ENCODE measurements at places on chromosomes 6 and 20. TPM values are rescaled to one million over a fixed set of nuclear protein-coding genes. Genes with fewer than 3 reads are reported as not detected.

SRMS gene
- total RNA-seq, result not detected

DEFB126 gene
- total RNA-seq, result not detected

HCRTR2 gene
- total RNA-seq, result not detected

SRC gene
- total RNA-seq, result 10.5 TPM

KIAA1755 gene
- not detected for total RNA-seq

COL12A1 gene
- 9.7 TPM for total RNA-seq

SLC17A9 gene
- not detected for total RNA-seq

SUMO4 gene
- total RNA-seq, result 0.27 TPM

GRCh38 chr6:32908897-32909296 lies 31.9 kb downstream of the HLA-DMB start:
- no peak for DNase-seq

GRCh38 chr6:7148100-7148822 lies 40.5 kb downstream of the RREB1 start:
- DNase-seq, result peak; percentile 82

DNA sequence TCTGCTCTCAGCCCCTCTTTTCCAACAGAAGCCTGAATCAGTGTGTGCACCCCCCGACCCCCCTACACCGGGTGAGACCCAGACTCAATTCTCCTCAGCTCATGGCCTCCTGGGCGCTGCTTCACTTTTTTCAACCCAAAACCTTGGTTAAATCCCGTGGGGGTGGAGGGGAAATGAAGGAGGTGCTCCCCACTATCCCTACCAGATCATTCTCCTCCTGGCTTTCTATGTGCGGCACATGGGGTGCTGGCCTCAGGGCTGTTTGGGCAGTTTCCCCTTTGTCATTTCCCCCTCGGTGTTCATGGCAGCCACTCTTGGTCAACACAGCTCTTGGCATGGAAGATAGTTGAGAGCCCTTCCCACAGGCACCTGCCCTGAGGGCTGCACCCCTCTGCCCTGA lies 4.6 kb downstream of the CST4 start:
- DNase-seq, result no peak

DNA sequence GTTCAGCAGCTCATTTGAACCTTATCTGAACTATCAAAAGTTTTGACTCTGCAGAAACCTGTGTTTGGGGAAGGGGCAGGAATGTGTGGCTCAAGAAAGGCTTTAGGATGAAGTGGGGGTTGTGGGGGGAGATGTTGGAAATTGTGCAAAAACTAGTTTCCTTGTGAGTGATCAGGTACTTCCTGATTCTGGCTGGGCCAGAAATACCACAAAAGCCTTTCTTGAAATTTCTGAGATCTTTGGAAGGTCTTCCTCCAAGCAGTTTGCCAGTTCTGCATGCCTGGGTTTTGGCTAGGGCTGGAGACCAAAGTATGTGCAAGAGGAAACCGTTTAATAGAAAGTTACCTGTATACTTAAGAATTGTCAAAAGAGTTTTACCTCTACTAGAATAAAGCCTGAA lies 116.6 kb downstream of the BMP2 start:
- DNase-seq, result no peak

GRCh38 chr6:7933794-7934193 lies 23.2 kb upstream of the TXNDC5 start:
- no peak for DNase-seq

- no peak for DNase-seq
Observed at GRCh38 chr6:87982134-87982533, 65.5 kb upstream of the SPACA1 start.

GRCh38 chr20:49976542-49976941 lies 6.2 kb upstream of the SNAI1 start:
- peak; percentile 74 for DNase-seq

DNA sequence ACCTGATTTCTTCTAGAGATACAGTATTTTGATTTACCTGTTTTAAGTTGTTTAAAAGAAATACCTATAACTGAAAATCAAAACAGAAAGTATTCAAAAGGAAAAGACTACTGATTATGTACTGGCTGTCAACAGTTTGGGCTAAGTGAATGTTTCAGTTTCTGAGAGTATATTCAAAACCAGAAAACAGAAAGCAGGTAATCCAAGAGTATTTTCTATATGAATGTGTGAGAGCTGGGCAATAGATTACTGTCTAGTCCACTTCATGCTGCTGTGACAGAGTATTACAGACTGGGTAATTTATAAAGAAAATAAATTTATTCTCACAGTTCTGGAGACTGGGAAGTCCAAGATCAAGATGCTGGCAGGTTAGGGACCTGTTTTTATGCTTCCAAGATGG lies 261.0 kb downstream of the ARHGAP18 start:
- DNase-seq, result no peak

DNA sequence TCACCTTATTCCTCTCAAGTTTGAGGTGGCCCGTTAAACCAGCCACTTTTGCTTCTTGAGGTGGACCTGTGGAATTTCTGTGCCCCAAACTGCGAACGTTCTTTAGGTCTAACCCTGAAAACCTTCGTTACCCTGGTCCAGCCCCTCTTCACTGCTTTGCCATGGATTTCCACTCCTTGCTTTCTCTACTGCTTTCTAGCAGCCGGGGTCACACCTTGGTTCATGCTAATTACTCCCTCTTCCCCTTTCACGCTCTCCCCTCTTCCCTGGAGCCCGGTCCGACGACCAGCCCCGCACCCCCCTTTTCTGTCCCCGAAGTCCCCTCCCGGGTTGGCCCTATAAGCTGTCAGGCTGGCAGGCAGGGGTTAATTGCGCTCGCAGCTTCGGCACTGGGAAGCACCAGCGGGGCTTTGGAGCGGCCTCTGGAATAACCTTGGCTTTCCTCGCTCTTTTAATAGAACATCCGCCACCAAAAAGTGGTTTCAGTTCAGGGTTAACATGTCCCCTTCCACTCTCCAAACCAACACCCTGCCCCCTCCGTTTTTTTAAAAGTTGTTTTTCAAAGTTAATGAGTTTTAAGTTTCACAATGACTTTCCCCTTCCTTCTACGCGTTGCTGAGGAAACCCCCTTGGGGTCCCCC lies 1.4 kb upstream of the HIVEP1 start:
- peak; percentile 62 for DNase-seq

DNA sequence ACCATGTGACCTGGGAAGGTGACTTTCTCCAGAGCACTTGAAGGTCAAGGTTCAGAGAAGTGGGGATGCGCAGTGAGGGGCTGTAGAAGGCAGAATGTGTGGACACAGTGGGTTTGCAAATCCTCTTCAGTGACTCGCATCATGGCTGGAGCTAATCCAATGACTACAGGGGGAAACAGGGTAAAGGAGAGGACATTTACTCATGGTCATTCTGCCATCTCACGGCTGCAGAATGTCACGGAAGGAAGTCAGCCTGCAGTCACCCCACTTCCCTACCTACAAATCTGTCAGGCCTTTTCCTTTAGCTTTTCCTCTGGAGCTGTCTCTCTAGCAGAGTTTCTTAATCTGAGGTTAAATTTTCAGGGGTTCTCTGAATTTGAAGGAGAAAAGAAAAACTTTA lies 337.6 kb downstream of the CDC5L start:
- no peak for DNase-seq

GRCh38 chr20:61803915-61804751 lies 261.5 kb downstream of the TAF4 start:
- no peak for DNase-seq

- DNase-seq, result no peak
Observed at GRCh38 chr6:26339612-26340011, 25.4 kb upstream of the BTN3A2 start.

GRCh38 chr6:130760006-130760405 lies 67.2 kb upstream of the SMLR1 start:
- DNase-seq, result peak; percentile 45

GRCh38 chr20:62433658-62434497 lies 6.5 kb upstream of the RBBP8NL start:
- no peak for DNase-seq

GRCh38 chr20:2858591-2858990 lies 14.7 kb upstream of the PTPRA start:
- DNase-seq, result no peak

DNA sequence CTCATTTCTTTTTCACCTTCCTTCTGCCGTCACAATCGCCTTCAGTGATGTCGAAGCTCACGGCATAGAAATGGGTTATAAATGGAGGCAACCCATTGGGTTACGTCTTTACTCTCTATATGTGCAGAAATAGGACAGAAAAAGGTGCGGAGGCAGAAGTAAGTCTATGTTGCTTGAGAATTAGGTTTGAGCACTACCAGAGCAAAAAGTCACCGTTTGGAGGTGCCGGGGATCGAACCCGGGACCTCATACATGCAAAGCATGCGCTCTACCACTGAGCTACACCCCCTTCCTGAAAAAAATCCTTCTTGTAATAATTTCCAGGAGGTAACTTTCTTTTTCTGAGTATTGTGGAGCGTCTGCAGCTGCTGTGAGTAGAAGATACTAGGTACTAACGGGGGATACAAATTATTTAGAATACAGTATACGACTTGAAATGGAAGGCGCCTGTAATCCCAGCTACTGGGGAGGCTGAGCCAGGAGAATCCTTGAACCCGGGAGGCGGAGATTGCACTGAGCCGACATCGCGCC lies 134.2 kb downstream of the TRIM27 start:
- DNase-seq, result peak; percentile 82

GRCh38 chr6:169083508-169083874 lies 170.2 kb downstream of the THBS2 start:
- DNase-seq, result no peak

- no peak for DNase-seq
Observed at GRCh38 chr20:2227861-2228260, 67.9 kb upstream of the TGM3 start.

GRCh38 chr6:38233161-38233791 lies 406.5 kb downstream of the BTBD9 start:
- DNase-seq, result peak; percentile 14

DNA sequence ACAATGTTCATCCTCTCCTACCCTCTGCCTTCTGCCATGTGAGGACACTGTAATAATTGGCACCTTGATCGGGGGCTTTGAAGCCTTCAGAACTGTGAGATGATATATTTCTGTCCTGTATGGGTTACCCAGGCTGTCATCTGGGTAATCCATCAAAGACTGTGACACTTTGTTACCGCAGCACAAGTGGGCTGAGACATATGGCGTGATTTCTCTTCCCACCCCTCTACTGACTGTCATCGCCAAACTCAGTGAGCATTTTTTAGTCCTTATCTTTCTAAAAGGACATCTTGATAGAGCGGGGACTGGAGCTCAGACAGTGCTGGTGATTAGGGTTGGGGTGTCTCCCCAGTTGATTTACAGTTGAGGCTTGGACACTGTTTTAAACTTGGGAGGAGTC lies 10.4 kb upstream of the PLG start:
- DNase-seq, result no peak

DNA sequence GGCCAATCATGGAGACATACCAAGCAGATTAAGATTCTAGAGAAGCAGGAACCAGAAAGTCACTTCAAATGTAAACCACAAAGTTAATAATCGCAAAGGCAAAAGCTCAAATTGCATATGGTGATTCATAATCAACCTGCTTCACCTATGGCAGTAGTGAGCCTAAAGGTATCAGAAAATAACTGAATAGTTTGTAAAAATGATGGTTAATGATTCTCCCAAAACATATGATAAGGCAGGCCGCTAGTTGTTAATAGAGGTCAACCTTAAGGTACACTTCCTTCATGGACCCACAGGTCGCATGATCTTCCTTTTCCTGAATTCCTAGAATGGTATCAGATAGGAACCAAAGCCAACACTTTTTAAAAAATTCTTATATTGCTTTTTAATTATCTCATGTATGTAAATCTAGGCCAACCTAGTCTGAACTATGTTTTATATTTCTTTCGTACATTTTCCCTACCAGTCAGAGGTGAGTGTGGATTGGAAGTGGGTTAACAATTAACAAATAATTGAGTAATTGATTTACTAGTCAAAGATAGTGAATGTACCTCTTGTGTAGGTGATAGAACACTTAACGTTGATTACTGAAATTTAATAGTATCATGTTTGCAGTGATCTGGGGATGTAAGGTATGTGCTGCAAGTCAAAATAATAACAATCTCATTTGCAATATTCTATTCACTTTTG lies 16.4 kb downstream of the TAAR2 start:
- no peak for DNase-seq

- no peak for DNase-seq
Observed at GRCh38 chr6:130692659-130693058, 134.5 kb upstream of the SMLR1 start.

DNA sequence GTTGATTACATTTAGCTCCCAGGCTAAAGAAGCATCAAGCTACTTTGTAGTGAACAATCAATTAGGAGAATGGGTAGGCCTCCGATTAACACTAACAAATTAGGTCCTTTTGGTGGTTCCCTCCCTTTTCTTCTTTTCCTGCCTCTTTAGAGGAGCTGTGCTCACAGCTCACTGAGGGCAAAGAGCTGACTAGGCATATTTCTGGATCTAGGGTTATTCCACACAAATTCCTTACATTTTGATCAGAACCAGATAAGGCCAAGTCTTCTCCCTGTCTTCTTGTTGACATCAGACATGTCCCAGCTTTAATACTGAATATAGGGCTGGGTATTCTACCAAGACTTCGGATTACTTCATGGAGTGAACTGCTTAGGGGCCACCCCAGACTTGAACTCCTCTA lies 119.1 kb downstream of the PKHD1 start:
- no peak for DNase-seq

GRCh38 chr20:63831993-63832686 lies 1.1 kb upstream of the ZBTB46 start:
- no peak for DNase-seq

DNA sequence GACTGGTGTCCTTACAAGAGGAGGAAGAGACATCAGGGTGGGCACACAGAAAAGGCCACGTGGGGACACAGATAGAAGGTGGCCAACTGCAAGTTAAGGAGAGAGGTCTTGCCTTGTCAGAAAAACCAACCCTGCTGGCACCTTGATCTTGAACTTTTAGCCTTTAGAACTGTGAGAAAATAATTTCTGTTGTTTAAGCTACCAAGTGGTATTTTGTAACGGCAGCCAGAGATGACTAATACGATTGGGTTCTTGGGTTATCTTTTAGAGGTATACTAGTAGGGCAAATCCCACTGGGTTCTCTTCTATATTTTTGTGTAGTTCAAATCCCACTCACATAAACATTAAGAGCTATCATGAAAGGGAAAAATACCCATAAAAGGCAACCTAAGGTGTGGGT lies 31.9 kb upstream of the ZBTB24 start:
- no peak for DNase-seq

DNA sequence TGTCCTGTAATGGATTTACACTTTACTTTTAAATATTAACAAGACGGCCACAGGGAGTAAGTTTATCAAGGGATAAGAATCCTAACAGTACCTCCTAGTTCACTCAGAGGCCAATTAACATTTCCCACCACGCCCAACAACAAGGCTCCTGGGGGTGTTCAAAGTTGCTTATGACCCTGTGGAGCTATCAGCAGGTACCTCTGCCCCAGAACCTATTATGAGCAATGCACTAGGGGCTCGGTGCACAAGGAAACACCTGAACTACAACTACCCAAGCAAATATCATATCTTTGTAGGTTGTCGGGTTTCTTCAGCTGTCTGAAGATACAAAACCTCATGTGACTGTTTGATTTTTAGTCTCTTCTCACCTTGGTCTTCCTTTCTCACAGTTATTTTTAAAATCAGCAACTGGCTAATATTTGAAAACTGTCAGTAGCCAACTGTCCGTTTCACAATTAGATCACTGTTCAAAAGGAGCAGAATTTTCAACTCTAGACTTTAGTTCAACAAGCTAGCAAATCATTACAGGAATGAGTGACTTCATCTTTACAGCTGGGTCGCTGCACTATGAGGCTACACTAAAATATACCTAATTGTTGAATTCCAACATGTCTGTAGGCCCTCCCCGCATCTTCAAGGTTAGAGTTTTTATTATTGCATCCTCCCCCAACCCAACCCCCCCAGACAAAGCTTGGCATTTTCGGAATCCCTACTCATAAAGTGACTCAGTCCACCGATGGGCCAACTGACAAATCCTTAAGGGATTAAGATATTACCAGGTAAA lies 38.1 kb downstream of the B4GALT5 start:
- DNase-seq, result peak; percentile 39

Measured in HT1080 (cell line).